ENCODE measurements at places on chromosomes 16 and 17.

- peaks cover 3% of the 10 kb centered on the region for H3K4me1 ChIP-seq
- peaks cover 41% of the 10 kb centered on the region for H3K27me3 ChIP-seq
Observed at GRCh38 chr17:48539177-48539576, 5.7 kb downstream of the HOXB2 start.

GRCh38 chr16:67181346-67181745 lies 2.4 kb downstream of the MATCAP1 start:
- H3K27me3 ChIP-seq: peaks cover 17% of the 10 kb centered on the region
- no peak overlapping the region for H3K27ac ChIP-seq
- H3K4me3 ChIP-seq: no peak overlapping the region

GRCh38 chr16:57725554-57725953 lies 10.0 kb upstream of the KATNB1 start:
- no peak overlapping the region for H3K27ac ChIP-seq
- no peaks in the 10 kb centered on the region for H3K36me3 ChIP-seq
- no peak overlapping the region for H3K4me3 ChIP-seq
- DNase-seq: no peak
- no peaks in the 10 kb centered on the region for H3K4me1 ChIP-seq

- peaks cover 29% of the 10 kb centered on the region for H3K27me3 ChIP-seq
- H3K36me3 ChIP-seq: no peaks in the 10 kb centered on the region
- H3K27ac ChIP-seq: no peak overlapping the region
- DNase-seq: no peak
Observed at GRCh38 chr17:45742251-45742650, 41.9 kb upstream of the CRHR1 start.

- H3K4me1 ChIP-seq: 0 out of 2 replicates have a peak, but pooled peaks cover 2% of the 10 kb centered on the region
- no peaks in the 10 kb centered on the region for H3K27me3 ChIP-seq
- no peak overlapping the region for H3K27ac ChIP-seq
- H3K4me3 ChIP-seq: no peak overlapping the region
- H3K36me3 ChIP-seq: peaks cover 46% of the 10 kb centered on the region
- peak; percentile 58 for DNase-seq
Observed at GRCh38 chr17:63834431-63835166, 7.1 kb upstream of the FTSJ3 start.

DNA sequence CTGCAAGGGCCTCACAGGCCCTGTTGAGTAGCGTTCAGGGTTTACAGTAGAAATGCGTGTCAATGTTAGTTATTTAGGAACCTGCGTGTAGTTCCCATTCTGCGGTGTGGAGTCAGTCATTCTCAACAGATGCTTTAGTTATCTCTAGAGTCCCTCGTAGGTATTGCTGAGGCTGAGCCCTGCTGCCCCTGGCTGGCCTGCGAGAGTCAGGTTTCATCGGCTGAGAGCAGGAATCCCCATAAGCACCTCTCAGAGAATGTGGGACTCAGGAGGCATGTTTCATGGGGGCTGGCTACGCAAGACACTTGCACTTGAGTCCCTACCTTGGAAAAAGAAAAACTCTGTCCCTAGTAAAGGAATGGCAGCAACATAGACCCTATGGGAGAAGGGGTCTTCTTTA lies 347.5 kb upstream of the ASIC2 start:
- H3K27ac ChIP-seq: no peak overlapping the region
- H3K4me1 ChIP-seq: no peaks in the 10 kb centered on the region
- H3K36me3 ChIP-seq: no peaks in the 10 kb centered on the region
- H3K4me3 ChIP-seq: no peak overlapping the region
- no peaks in the 10 kb centered on the region for H3K27me3 ChIP-seq

DNA sequence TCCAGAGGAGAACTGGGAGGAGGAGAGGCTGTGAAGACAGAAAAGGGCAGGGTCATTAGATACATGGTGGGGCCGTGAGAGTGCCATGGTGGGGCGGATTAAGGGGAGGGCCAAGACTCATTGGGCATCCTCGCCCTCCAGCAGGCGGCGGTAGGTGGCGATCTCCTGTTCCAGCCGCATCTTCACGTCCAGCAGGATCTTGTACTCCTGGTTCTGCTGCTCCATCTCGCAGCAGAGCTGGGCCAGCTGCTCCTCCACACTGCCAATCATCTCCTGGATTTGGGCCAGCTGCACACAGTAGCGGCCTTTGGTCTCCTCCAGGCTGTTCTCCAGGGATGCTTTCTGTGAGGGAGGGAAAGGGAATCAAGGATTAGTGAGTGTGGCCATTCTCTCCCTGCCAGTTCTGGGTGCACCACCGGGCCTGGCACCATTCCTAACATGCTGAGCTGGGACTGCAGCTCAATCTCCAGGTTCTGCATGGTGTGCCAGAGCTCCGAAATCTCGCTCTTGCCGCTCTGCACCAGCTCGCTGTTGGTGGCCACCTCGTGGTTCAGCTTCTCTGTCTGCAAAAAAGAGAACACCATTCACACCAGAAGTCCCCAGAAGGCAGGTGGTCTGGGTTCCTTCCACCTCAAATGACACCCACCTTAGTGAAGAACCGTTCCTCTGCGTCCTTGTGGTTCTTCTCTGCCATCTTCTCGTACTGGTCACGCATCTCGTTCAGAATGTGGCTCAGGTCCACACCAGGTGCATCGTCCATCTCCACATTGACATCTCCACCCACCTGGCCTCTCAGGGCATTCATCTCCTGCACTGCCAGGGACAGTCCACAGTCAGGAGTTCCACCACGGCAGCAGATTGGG lies 129.0 kb downstream of the CCDC144A start:
- no peak overlapping the region for H3K4me3 ChIP-seq
- no peaks in the 10 kb centered on the region for H3K27me3 ChIP-seq
- H3K4me1 ChIP-seq: no peaks in the 10 kb centered on the region
- no peak overlapping the region for H3K27ac ChIP-seq
- DNase-seq: no peak

DNA sequence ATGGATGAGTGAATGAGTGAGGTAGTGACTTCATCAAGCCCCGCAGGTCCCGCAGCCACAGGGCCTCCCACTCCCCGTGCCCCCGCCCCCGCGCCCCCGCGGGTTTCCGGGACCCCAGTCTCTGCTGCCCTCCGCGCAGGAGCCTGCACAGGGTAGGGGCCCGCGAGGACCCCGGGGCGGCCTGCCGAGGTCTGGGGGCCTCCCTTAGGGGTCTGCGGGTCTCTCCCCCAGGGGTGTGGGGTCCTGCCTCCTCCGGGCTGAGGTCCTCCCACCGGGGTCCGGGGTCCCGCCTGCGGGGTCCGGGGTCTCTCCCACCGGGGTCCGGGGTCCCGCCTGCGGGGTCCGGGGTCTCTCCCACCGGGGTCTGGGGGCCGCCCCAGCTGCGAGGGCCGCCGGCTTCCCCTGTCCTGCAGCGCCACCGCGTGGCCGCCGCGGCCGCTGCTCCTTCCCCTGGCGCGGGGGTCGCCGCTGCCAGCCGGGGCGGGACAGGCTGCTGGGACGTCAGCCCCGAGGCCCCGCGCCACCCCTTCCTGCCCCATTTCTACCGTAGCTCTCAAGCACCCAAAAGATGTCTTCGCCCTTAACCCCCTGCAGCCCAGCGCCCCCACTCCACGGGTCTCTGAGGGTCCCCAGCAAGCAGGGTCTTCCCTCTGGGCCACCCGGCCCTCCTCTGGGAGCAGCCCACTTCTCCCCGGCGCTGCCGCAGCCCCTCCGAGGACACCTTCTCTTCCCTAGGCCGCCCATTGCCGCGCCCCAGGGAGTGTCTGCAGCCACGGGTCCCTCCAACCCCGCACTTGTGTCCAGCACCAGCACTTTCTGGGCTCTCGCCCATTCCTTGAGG lies 10.4 kb upstream of the CHMP6 start:
- H3K27ac ChIP-seq: no peak overlapping the region
- no peak for DNase-seq
- H3K27me3 ChIP-seq: no peaks in the 10 kb centered on the region
- no peaks in the 10 kb centered on the region for H3K36me3 ChIP-seq

GRCh38 chr17:27956601-27957445 lies 63.7 kb upstream of the LYRM9 start:
- H3K27ac ChIP-seq: no peak overlapping the region
- no peak for DNase-seq
- H3K4me3 ChIP-seq: no peak overlapping the region
- no peaks in the 10 kb centered on the region for H3K36me3 ChIP-seq
- H3K4me1 ChIP-seq: peaks cover 2% of the 10 kb centered on the region

GRCh38 chr17:7777017-7777416 lies 57.0 kb upstream of the KDM6B start:
- H3K27ac ChIP-seq: no peak overlapping the region
- no peak for DNase-seq
- no peaks in the 10 kb centered on the region for H3K36me3 ChIP-seq
- H3K27me3 ChIP-seq: no peaks in the 10 kb centered on the region

DNA sequence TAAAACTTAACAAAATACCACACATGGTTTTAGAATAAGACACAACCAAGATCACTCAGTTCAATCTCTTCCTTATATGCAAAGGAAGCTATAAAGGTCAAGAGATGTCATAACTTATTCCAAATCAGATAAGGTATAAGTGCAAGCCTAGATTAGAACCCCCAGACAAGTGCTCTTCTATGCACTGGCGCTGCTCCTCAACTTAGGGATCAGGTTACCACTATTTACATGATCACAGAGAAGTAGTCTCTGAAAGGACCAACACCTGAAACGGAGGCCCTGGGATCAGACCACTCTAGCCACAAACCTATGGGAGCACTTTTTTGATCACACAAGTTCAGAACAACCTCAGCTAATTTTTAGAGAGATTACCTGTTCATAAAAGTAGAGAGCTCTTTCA lies 16.6 kb downstream of the COPS3 start:
- peaks cover 14% of the 10 kb centered on the region for H3K36me3 ChIP-seq
- H3K27ac ChIP-seq: no peak overlapping the region
- no peak for DNase-seq
- H3K4me3 ChIP-seq: no peak overlapping the region

- H3K36me3 ChIP-seq: no peaks in the 10 kb centered on the region
- no peak overlapping the region for H3K4me3 ChIP-seq
- H3K27ac ChIP-seq: no peak overlapping the region
- peaks cover 96% of the 10 kb centered on the region for H3K27me3 ChIP-seq
- H3K4me1 ChIP-seq: no peaks in the 10 kb centered on the region
Observed at GRCh38 chr16:86498155-86498670, 12.1 kb upstream of the FOXF1 start.

- H3K36me3 ChIP-seq: peaks cover 31% of the 10 kb centered on the region
- no peak overlapping the region for H3K27ac ChIP-seq
- no peak for DNase-seq
- H3K27me3 ChIP-seq: no peaks in the 10 kb centered on the region
- no peak overlapping the region for H3K4me3 ChIP-seq
Observed at GRCh38 chr17:36523113-36523512, 11.6 kb downstream of the MYO19 start.

DNA sequence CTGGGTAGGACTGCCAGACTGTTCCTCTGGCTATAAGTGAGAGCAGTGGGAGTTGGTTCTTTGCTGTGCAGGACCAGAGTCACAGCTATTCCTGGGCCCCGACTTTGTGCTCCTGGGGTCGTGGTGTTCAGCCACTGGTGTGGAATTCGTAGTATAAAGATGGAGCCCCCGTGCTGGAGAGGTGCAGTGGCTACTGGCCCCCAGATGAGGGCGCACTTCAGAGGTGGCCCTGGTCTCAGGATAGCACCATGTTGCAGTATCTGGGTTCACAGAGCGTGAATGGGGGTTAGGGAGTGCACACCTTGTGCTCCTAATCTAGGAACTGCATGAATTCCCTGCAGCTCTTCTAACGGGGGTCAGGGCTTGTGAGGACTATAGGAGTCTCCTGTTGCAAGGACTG lies 21.1 kb downstream of the TANC2 start:
- no peaks in the 10 kb centered on the region for H3K4me1 ChIP-seq
- no peak for DNase-seq
- no peak overlapping the region for H3K4me3 ChIP-seq
- no peak overlapping the region for H3K27ac ChIP-seq
- H3K27me3 ChIP-seq: no peaks in the 10 kb centered on the region

DNA sequence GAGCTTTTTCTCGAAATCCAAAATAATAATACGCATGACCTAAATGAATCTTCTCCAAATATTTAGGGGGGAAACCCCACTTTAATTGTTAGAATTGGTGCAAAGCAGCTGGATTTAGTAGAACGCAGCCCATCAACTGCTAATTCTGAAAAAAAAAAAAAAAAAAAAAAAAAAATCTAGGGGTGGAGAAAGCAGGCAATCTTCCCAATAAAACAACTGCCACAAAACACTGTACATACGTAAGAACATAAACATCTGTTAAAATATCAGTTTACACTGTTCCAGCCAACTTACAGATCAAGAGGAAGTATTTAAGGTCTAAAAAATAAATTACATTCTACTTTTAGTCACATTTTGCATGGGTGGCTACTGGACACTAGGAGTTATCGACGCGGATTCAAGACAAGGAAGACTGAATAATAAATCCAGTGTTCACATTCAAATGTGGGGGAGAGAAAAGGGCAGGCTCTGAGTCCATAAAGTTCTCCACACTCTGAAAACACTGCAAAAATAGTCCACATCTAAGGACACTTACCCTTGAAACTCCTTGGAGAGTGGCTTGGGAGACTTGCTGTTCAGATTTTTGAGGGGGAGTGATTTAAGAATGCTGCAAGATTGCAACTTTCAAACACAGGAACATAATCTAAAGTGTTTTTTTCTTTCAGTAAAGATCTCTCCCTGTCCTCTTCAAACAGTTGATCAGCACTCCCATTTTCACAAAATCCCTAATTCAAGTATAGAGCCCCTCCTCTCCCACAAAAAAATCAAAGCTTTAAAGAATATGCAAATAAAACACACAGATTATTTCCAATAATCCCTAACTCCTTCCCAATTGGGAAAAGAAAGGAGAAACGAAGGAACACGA lies 1.3 kb downstream of the APPBP2 start:
- H3K27ac ChIP-seq: no peak overlapping the region
- no peaks in the 10 kb centered on the region for H3K4me1 ChIP-seq
- H3K4me3 ChIP-seq: peak overlapping the region; percentile 80
- H3K36me3 ChIP-seq: no peaks in the 10 kb centered on the region
